Stimulated activated CD8-positive, alpha-beta memory T cell treated with anti-CD3 and anti-CD28 coated beads, Interleukin-4, amount 100 ng/mL, for 48 hours (primary cell): ENCODE measurements at places on chromosomes 3 and 15.

DNA sequence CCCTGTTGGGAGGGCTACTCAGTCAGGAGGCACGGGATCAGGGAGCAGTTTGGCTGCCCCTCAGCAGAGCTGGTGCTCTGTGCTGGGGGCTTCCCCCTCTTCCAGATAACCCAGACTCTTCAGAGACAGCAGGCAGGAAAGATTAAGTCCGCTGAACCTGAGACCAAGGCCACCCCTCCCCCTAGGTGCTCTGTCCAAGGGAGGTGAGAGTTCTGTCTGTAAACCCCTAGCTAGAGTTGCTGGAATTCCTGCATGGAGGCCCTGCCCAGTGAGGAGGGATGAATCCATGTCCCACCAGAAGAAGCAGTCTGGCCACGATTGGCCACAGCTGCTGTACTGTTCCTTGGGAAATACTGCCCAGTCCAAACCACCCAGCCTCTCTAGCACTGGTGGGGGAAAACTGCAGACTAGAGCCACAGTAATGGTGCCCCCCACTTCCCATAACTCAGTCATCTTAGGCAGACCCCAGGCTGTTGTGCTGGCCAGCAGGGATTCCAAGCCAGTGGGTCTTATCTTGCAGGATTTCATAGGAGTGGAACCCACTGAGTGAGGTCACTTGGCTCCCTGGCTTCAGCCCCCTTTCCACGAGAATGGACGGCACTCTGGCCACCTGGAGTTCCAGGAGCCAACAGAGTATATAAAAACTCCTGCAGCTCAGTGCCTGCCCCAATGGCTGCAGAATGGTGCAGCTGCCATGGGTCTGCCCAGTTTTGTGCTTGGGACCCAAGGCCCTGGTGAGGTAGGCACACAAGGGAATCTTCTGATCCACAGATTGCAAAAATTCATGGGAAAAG, 42.9 kb downstream of the NPAP1 start:
- DNase-seq, result no peak

DNA sequence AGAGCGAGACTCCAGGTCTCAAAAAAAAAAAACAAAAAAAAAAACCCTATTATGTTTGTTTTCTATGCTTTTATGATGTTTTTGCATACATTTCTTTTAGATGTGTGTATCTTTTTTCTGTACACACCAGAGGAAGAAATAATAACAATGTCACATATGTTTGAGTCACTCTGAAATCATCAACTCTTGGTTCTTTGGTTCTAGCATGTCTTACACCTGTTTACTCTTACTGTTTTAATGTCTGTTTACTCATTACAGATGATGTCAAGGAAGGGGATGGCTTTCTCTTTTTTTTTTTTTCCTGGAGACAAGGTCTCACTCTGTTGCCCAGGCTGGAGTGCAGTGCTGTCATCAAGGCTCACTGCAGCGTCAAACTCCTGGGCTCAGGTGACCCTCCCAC, 24.1 kb downstream of the RHOA start:
- DNase-seq, result no peak

DNA sequence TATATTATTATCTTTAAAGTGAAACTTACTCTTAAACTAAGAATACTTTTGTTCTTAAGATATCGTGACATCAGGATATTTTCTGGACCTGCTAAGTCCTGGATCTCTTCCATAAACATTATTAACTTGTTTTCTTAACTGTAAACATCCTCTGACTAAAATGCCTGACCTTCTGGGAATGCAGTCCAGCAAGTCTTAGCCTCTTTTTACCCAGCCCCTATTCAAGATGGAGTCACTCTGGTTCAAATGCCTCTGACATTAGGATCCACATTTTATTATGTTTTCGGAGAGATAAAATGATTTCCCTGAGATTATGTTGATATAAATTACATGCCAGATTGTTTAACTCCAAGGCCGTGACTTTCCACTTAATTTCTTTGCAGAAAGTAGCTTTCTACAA, 37.6 kb downstream of the OSTN start:
- no peak for DNase-seq

DNA sequence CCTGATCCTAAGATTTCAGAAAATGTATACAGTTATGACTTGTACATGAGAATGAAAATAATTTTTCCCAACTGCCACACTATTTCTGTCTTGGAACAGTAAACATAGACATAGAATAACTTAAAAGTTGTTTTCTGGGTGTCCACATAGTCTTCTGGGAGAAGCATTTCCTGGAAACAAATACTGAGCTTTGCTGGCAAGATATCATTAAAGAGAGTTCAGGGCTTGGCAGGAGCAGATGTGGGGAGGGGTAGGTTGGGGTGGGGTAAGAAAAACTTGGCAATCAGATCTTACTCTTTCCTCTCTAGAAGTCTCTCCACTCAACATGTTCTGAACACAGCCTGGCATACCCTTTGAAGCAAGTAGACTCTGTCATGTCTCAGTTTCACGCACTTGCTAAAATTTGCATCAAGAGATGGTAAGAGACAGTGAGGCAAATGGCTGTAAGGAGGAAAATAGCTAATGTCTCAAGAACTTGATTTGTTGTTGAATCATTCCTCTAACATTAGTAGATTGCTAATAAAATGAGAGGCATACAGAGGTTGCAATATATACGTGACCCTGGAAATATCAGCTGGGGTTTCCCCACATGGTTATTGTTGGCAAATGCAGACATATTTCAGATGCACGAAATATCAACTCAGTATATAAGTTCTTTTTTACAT, 27.3 kb upstream of the ABI3BP start:
- DNase-seq, result no peak

- no peak for DNase-seq
Measured at GRCh38 chr3:106302451-106303221, 433.8 kb upstream of the CBLB start.

DNA sequence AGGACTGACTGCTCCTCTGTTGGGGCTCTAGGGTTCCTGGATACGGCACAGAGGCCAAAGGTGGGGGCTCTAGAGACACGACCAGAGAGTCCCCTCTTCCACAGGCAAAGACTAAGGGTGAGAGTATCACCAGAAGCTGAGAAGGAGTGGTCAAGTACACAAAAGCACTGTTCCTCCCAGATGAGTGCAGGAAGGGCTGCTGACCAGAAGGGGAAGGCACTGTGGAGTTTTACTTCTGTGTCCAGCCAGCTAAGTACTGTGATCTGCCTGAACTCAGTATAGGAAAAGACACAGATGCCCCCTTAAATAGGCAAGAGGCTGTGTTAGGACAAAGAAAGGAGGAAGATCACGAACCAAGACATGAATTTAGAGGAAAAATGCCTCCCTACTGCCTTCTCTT, 11.7 kb downstream of the MRPS11 start:
- DNase-seq, result no peak

GRCh38 chr15:96889734-96890480, 559.4 kb downstream of the NR2F2 start:
- DNase-seq, result no peak
